Right cardiac atrium (tissue), 5 donors: ENCODE measurements at places on chromosomes 3 and 15. TPM values are rescaled to one million over a fixed set of nuclear protein-coding genes. Genes with fewer than 3 reads are reported as not detected.

DNA sequence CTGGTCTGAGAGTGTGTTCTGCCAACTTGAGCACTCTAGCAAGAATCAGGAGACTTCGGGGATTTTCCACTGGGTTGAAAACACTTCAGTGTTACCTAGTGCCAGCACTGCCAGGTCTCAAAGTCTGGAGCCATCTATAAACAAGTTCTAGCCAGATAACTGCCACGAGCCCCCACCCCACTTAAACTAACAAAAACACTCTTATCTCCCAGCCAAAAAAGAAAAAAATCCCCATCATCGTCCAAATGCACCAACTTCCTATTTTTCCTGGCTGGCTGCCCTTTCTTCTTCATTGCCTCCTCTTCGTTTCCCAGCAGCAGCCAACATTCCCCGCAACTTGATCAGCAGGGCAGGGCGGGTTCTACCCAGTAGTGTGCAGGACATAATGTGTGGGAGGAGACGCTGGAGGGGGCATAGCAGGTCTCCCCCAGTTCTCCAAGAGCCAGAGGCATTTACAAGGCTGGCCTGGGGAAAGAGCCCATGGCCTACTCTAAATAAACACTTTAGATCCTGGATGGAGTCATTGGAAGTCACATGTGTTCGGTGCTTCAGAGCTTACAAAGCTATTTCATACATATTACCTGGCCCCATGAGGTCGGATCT lies 29.5 kb downstream of the C2CD4B start:
- peak; percentile 46 for DNase-seq

DNA sequence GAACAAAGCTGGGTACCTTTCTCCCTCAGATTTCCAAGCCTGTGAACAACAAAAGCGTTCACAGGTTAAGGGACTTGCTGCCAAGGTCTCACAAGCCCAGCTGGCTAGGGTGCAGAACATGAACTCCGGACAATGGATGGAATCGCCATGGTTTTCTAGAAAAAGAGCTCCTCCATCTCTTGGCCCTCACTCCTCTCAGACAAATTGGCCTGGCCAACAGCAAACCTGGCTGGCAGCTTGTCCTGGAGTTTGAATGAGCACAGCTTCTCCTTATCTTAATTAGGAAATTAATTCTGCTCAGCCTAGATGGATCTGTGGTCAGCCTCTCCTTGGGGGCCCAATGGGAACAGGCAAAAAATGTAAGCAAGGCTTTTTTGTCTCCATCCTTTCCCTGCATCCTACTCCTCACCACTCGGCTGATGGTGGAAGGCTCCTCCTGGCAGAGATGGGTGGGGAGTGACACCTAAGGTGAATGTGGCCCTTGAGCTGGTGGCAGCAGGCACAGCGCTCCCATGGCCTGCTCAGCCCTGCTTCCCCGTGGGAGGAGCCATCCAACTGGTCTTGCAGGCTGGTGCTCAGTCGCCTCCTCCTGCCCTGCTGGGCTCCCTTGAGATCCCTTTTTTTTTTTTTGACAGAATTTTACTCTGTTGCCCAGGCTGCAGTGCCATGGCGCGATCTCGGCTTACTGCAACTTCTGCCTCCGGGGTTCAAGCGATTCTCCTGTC lies 5.8 kb downstream of the KLHL25 start:
- DNase-seq: no peak

DNA sequence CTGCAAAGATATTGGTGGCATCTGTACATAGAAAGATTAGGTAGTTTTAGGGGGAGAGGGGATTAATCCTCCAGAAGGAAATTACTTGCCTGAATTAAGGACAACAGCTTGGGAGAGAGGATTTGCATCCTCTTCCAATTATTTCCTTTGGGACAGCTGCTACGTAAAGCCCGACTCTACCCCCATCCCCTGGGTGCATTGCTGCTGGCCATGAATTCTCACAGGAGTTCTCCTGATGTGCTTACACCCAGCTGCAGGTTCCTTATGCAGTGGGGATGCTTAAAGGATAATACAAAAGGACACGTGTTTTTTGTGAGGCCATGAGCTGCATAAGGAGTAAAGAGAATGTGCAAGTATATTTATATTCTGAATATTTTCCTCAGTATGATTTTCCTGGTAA lies 132.3 kb downstream of the VPS8 start:
- no peak for DNase-seq

- DNase-seq: no peak
Observed at GRCh38 chr3:79041621-79042020, 726.2 kb downstream of the ROBO1 start.

DNA sequence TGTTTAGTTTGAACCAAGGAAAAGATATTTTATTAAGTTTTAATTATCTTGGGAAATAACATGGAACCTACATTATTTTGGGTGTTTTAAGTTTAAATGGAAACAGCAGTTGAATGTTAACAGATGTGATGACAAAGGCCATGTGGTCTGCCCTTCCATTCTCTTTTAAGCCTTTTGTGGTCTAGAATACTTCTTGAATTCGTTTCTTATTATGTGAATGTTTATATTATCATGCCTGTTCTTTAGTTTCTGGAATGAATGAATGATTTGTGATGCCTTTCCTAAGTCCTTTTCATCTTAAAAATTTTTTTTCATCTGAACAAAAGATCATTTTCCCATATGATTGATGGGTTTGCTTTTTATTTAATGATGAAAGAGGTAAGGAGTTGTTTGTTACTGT lies 44.6 kb downstream of the SNRK start:
- DNase-seq: no peak

- no peak for DNase-seq
Observed at GRCh38 chr3:45080824-45081223, 54.7 kb downstream of the CLEC3B start.

DNA sequence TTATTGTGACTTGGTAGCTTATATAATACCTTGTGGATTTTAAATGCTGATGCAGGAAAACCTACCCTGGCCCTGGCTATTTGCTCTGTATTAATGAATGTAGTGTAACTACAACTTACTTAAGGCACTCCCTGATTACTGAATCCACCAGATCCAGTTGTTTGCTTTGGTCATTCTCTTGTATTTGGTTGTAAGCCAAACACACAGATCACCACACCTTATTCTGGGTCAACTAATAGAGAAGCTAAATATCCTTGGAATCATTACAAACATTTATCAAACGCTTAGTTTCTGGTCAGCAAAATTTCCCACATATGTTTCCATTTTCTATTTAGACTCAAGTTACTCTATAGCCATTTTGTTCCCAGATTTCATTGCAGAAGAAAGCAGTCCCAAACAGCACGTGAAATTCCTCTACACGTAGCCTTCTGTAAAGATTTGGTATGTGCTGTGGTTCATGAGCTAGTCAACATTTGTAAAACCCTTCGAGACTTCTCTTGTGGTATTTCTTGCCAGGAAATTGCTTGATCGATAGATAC lies 322.6 kb downstream of the MEX3B start:
- DNase-seq: no peak

- DNase-seq: no peak
Observed at GRCh38 chr3:59922192-59922591, 872.4 kb upstream of the CFAP20DC start.

- no peak for DNase-seq
Observed at GRCh38 chr3:36633060-36633459, 131.3 kb downstream of the DCLK3 start.

Gene EPM2AIP1
- polyA plus RNA-seq: 11.0 TPM

- no peak for DNase-seq
Observed at GRCh38 chr3:48478626-48479555, 25.1 kb downstream of the SHISA5 start.

Gene THPO
- 0.34 TPM for polyA plus RNA-seq

DNA sequence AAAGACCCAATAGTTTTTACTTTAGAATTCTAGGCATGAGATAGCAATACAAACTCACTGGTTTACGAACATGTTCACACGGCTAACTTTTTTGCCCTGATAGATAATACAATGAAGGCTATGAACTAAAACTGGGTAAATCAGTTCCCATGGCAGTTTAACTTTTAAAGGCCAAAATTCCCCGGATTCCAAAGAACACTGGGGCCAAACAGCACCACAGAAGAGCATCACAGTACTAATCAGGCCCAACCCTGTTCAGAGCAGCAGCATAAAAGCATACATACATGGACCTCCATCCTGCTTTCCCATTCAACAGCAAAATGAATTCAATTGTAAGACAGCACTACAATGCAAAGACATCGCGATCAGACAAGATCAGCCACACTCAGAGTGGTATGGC lies 540.3 kb upstream of the CCDC54 start:
- DNase-seq: no peak

DNA sequence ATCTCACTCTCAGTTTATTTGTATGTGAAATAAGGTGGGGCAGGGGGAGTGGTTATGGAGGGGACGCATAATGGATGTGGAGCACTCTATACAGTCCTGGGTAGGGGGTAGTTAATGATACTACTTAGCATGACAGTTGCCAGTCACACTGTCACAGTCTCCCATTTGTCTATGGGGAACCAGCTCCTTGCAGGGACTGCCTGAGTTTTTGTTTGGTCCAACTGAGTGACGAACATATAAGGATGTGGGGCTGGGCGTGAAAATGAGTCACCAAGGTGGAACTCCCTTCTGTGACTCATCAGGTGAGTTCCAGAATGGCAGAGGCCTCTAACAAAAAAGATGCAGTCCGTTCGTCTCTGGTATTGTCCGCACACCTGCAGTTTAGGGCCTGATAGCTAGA lies 235.3 kb upstream of the ST8SIA2 start:
- DNase-seq: no peak

Gene SYNPR
- 3.8 TPM for polyA plus RNA-seq

GRCh38 chr15:97200161-97200560 lies 760.3 kb upstream of the ARRDC4 start:
- no peak for DNase-seq

GRCh38 chr15:26864664-26865191 lies 2.1 kb upstream of the GABRA5 start:
- peak; percentile 63 for DNase-seq

Gene SLC6A1
- polyA plus RNA-seq: 3.0 TPM

Gene TMCO5A
- not detected for polyA plus RNA-seq

DNA sequence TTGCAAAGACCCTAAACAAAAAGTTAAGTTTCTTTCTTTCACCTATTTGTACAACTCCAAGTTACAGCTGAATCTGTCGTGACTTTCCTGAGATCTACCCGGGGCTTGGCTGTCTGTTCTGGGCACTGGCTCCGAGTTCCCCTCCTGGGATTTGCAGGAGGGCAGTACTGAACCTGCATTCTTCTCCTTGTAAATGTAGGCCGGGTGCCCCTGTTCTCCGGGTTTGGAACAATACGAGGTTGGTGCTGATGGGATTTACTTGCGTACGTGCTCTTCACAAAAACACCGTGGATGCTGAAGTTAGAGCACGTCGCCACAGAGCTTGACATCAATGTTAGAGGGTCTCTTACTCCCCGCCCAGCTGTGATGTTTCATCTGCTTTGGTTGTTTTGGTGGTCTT lies 48.1 kb downstream of the KLHL25 start:
- DNase-seq: no peak

- no peak for DNase-seq
Observed at GRCh38 chr3:59611649-59612443, 562.0 kb upstream of the CFAP20DC start.

- no peak for DNase-seq
Observed at GRCh38 chr3:71752831-71753700, 589 bp upstream of the GPR27 start.

Gene IGSF11
- polyA plus RNA-seq: 2.7 TPM

- DNase-seq: no peak
Observed at GRCh38 chr3:8328967-8329366, 172.7 kb upstream of the LMCD1 start.

- no peak for DNase-seq
Observed at GRCh38 chr3:193710286-193711165, 117.5 kb downstream of the OPA1 start.

DNA sequence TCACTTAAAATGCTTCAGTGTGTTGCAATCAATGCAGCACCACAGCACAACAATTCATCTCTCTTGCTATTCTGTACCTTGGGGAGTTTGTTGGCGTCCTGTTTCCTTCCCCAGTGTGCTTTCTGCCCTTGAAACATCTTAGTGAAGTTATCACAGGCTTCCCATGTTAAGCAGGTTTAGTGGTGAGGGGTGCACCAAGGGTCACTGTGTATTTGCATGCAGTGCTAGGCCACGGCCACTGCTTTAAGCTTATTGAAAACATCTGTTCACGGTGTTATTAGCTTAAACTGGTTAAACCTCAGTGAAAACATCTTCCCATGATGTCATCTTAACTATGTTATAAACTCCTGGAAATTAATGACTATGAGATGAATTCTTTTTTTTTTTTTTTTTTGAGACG lies 217.3 kb upstream of the GOLIM4 start:
- no peak for DNase-seq

DNA sequence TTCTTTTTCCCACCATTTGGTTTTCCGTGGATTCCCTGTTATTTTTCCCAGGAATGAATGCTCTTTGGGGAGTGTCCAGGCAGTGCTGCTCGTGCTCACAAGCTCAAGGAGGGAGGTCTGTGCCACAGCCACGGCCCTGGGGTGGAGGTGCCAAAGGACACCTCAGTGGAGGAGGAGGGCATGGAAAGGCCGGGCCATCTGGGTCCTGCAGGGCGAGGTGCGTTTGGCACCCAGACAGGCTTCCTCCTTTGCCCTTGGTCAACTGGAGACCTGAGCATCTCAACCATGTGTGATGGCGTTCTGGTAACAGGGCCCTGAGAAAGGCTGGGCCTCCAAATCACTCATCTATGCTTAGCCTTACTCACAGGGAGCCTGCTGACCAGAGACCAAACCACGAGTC lies 25.4 kb downstream of the KY start:
- DNase-seq: no peak

DNA sequence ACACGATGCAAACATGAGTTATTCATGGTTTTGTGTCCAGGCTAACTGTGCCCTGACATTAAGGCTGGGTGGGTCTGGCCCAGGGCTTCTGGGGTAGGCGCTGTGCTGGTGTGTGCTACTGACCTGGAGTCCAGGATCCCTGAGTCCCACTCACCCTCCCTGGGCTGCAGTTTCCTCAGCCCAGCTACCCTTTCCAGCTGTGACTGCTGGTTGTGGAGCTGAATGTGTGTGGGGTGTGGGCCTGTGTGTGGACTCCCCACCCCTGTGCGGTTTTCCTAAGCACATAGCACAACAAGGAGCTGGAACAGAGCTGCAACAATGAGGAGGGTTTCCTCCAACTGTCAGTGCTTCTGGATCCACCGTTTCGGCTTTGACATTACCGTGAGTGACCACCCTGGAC lies 38.0 kb downstream of the SMAD3 start:
- DNase-seq: no peak

- DNase-seq: no peak
Observed at GRCh38 chr3:100486808-100487207, 5.6 kb upstream of the TMEM45A start.

DNA sequence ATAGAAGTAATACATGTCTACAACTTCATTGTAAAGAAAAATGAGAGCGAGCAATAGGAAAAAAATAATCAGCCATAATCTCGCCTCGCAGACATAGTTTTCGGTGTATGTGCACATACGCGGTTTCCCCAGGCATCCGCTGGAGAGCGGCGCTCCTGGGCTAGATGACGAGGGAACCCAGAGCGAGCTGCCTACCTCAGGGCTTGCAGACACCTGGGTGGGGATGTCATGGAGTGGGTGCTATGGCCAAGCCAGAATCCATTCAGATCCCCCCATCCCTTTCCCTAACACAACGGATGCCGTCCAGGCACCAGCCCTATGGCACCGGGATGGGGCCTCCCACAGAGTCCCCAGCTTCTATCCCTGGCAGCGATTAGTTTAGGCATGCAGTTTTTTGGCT lies 4.5 kb upstream of the CFAP100 start:
- no peak for DNase-seq
